ENCODE measurements at places on chromosomes 11 and 22.

- no peak for DNase-seq
Observed at GRCh38 chr11:92447586-92447985, 223.0 kb downstream of the FAT3 start.

DNA sequence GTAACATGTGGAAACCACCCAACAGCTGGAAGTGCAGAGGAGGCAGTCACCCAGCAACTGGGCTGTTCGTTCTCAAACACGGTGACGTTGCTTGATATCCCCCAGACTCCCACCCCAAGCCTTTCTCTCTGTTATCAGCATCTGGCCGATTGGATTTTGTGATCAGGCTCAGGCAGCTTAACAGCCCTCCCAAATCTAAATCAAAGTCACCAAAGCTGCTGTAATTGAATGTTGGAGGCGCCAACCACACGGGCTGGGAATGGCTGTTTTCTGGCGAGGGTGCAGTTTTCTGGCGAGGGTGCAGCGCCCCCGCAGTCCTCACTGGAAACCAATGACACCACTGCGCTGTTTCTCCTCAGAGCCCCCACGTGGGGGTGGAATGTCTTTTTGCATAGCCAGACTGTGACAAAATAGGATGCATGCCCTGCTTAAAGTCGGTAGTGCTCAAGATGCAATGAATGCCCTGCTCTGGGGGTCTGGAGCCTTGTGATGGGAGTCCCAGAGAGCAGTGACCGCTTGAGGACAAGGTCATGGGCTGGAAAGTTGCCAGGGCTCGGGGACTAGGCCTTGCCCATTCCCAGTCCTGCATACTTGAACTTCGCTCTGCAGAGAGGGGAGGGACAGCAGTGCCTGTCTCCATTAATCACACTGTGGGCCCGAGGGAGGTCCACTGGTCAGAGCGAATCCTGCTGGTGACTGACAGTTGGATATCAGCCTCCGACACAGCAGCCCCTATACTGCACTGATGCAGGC is 105.3 kb downstream of the MORC2 start:
- no peak for DNase-seq

- no peak for DNase-seq
Observed at GRCh38 chr22:37195921-37196320, 7.9 kb upstream of the C1QTNF6 start.

DNA sequence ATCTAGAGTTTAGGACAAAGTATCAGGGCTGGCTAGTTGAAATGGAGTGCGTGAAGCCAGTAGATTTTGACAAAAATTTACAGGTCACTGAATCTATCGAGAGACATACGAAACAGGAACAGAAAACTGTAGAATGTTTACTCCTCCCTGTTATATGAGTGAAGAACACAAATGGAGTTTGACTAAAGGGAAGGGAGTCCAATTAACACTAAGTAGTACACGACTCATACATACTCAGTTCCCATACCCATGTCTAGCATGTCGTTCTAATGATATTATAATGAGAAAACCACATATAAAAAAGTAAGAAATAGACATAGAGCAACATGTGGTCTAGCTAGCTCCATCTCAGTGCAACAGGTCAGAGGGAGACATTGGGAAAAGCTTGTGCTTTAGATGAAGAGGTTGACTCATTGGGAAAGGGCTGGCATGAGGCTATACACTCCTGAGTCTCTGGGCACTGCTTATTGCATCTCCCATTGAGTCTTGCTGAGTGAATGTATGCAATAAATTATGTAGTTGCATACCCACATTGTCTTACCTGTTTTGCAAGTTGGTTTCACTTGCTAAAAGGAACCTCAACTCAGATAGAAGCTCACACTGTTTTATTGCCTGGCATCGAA is 43.5 kb downstream of the CD44 start:
- no peak for DNase-seq

DNA sequence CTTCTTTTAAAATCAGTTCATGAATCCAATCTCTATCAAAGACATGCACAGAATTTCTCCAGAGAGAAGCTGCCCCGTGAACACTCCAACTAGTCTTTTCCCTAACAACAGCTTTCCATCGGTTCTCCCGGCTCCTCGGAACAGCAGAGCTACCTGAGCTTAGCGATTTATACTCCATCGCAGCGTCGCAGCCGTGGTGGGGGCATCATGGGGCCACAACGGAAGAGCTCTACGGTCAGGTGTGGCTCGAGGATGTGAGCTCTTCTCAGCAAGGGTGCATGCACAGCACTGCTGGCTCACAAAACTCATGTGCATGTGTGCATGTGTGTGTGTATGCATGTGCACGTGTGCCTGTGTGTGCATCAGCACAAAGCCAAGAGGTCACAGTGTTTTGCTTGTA is 11.7 kb upstream of the MOB2 start:
- no peak for DNase-seq

- no peak for DNase-seq
Observed at GRCh38 chr22:37659066-37659896, 758 bp downstream of the PDXP start.

DNA sequence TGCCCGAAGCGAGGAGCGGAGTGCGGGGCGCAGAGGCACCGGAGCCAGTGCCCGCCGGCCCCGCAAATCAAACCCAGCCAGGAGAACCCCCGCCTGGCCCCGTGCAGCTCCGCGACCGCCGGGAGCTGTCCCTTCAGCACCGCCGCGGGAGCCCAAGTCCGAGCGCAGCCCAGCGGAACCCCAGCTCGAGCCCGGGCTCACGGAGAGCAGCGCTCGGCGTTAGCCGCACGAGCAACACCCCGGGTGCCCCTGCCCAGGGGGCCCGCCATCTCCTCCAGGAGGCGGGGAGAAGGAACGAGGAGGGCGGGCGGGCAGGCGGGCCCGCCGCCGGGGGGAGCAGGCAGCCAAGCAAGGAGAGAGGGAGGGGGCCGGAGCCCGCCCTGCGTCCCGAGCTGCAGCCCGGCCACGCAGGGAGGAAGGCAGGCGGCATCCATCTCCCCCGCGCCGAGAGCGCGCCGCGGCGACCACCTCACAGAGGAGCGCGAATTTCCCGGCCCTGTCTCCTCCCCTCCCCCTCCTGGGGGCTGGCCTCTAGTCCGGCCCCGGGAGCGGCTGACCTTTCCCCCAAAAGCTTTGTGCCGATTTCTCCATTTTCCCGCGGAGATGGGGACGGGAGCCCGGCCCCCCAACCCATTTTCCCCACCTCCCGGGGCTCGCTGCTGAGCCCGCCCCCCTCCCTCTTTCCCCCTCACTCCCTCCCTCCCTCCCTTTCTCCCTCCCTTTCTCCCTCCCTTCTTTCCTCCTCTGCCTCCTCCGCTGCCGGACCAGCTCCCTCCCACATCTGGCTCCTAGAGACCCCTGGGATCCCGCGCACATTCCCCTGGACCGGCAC is 621 bp downstream of the KCNC1 start:
- no peak for DNase-seq

GRCh38 chr11:70377645-70378044 is 20.7 kb upstream of the CTTN start:
- no peak for DNase-seq

GRCh38 chr22:26825960-26826935 is 168.9 kb downstream of the MIAT start:
- no peak for DNase-seq

GRCh38 chr11:12048936-12049790 is 40.7 kb upstream of the DKK3 start:
- no peak for DNase-seq

GRCh38 chr11:106295974-106296373 is 218.5 kb downstream of the AASDHPPT start:
- DNase-seq, result no peak

DNA sequence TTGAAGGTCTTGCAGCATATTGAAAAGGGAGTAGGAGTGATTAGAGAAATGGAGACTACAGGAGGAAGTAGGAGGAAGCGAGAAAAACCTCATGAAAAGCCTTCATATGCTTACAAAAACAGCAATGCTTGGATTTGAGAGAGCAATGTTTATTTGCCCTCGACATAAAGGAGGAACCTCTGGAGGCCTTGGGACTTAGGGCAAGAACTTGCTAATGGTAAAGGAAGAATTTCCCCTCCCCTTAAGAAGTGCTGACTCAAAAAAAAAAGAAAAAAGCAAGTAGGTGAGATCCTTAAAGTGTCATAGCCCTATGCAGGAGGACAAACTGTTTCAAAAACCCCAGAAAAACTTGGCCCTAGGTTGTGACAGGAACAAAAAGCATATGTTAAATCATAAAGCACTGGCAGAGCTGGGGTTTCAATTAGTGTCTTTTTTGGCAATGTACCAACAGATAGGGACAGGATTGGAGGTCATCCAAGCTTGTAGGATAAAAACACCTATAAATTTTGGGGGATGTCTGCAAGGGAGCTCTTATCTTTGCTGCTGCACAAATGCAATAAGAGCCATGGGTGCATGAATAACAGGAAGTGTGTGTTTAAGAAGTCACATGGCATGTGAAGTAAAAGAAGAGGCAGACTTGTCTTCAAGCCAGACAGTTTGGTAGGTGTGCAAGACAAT is 4.9 kb downstream of the GLYAT start:
- no peak for DNase-seq

GRCh38 chr11:29184939-29185890 is 831.6 kb downstream of the KCNA4 start:
- no peak for DNase-seq

DNA sequence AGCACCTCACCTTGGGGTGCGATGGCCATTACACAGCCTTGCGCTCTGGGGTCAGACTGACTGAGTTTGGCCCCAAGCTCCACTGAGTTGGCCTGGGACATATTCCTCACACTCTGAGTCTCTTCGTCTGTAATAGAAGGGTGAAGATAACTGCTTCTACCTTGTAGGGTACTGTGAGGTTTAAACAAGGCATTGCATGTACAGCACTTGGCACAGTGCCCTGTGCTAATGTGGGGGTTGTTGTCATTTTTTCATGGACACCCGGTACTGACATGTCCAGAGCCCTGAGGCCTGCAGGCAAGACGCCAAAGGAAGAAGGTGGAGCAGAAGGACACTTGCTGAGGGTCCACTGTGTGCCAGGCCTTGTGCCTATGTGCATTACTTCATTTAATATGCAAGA is 50.7 kb downstream of the OTOG start:
- DNase-seq, result no peak

GRCh38 chr22:25105817-25106650 is 93.6 kb upstream of the CRYBB3 start:
- no peak for DNase-seq

- DNase-seq, result no peak
Observed at GRCh38 chr11:72965672-72966071, 151.5 kb downstream of the ATG16L2 start.

DNA sequence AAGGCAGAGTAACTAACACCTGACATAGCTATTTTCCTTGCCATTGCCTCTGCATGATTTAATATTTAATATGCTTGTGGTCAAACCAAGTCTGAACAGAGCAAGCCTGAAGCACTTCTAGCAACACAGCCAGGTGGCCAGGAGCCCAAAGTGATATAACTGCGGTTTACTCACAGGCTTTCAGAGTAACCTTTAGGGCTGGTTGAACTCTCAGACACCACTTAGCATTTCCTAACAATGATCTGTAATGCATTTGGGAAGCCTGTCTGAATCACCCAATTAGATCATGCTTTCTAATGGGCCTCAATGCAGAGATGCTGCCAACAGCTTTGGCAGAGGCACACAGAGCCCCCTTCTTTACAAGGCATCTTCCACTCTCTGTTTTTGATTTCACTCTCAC is 96.1 kb downstream of the FDX1 start:
- no peak for DNase-seq

GRCh38 chr22:49566141-49566541 is 261.5 kb downstream of the BRD1 start:
- no peak for DNase-seq

- DNase-seq, result no peak
Observed at GRCh38 chr11:32224580-32224979, 133.7 kb downstream of the RCN1 start.

DNA sequence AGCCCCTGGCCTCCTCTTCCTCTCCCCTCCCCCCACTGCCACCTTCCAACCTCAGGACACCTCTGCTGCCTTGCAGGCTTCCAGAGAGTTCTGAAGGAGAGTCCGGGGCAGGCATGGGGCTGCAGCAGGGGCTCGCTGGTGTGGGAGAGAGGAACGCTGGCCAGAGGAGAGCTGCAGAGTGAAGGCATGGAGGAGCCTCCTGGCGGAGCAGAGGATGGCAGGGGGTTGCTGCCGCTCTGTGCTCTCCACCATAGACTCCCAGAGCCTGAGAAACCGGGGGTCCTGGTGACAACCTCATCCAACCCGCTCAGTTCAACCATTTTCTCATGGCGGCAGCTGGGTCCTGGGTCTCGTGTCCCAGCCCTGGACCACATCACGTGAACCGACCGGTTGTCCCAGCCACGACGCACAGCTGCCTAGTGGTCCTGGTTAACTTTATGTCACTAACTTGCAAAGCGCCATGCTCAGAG is 17.5 kb downstream of the MRGPRG start:
- DNase-seq, result no peak

GRCh38 chr22:39308614-39309363 is 10.6 kb downstream of the RPL3 start:
- no peak for DNase-seq

GRCh38 chr11:46692450-46692849 is 8.0 kb downstream of the ARHGAP1 start:
- DNase-seq, result no peak

GRCh38 chr11:126817096-126817495 is 183.5 kb downstream of the KIRREL3 start:
- DNase-seq, result no peak

GRCh38 chr11:113698515-113698914 is 7.6 kb downstream of the TMPRSS5 start:
- DNase-seq, result no peak

DNA sequence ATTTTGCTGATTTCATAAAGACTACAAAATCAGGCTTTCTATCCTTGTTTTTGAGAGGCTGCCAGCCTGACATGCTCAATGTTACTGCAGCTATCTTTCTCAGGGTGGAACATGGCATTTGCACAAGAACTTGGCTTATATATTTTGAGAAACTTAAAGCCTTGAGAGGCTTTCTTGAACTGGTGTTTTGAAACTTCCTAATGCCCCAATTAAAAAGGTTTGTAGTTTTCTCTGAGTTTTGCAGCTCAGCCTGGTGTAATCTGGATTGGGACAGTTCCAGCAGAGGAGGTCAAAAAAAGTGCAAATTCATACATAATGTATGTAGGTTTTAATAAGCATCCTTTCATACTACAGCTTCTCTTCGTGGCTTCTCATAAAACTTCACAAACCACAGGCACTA is 223.4 kb downstream of the FAM76B start:
- no peak for DNase-seq

DNA sequence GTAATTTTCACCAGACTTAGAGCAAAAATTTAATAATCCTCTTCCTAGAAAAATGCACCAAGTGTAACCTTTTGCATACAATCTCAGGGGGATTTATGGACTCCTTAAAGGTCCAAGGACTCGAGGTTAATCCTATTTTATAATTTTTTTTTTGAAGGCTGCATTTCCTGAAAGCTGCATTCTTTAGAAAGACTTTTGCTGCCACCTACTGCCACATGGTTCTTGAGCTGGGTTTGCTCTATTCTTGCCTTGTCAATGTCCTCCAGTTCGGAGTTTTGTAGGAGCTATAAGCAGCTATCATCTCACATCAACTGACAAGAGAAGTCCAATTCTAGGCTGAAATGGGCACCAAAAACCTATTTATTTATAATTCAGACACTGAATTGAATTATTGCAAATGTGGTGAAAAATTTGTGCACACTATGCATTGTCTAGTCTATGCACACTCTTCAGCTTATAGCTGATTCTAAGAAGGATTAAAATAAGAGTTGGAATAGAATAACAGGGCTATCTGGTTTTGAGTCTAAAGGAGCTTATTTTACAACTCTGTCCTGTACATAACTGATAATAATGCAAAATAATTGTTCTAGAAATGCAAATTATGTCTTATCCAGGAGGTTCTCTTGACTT is 31.3 kb downstream of the TRAF6 start:
- DNase-seq, result no peak

GRCh38 chr22:30582788-30583545 is 8.5 kb upstream of the GAL3ST1 start:
- no peak for DNase-seq

- no peak for DNase-seq
Observed at GRCh38 chr22:49770547-49771265, 57.0 kb downstream of the BRD1 start.

Measured in stimulated activated CD8-positive, alpha-beta memory T cell treated with anti-CD3 and anti-CD28 coated beads, Interleukin-4, amount 100 ng/mL, for 1 hour (primary cell).